ENCODE measurements at places on chromosomes 13 and 19. TPM values are rescaled to one million over a fixed set of nuclear protein-coding genes. Genes with fewer than 3 reads are reported as not detected.

S1PR4 gene
- total RNA-seq: not detected

NLRP7 gene
- not detected for total RNA-seq

FXYD7 gene
- total RNA-seq: not detected

YJEFN3 gene
- total RNA-seq: 0.57 TPM

WDR18 gene
- total RNA-seq: 62.0 TPM

PSPN gene
- total RNA-seq: 0.43 TPM

Measured in smooth muscle cell of bladder (primary cell).